Stimulated activated CD4-positive, alpha-beta T cell treated with anti-CD3 and anti-CD28 coated beads, TNF-alpha, amount 100 ng/mL, for 24 hours (primary cell): ENCODE measurements at places on chromosomes 16 and 17.

DNA sequence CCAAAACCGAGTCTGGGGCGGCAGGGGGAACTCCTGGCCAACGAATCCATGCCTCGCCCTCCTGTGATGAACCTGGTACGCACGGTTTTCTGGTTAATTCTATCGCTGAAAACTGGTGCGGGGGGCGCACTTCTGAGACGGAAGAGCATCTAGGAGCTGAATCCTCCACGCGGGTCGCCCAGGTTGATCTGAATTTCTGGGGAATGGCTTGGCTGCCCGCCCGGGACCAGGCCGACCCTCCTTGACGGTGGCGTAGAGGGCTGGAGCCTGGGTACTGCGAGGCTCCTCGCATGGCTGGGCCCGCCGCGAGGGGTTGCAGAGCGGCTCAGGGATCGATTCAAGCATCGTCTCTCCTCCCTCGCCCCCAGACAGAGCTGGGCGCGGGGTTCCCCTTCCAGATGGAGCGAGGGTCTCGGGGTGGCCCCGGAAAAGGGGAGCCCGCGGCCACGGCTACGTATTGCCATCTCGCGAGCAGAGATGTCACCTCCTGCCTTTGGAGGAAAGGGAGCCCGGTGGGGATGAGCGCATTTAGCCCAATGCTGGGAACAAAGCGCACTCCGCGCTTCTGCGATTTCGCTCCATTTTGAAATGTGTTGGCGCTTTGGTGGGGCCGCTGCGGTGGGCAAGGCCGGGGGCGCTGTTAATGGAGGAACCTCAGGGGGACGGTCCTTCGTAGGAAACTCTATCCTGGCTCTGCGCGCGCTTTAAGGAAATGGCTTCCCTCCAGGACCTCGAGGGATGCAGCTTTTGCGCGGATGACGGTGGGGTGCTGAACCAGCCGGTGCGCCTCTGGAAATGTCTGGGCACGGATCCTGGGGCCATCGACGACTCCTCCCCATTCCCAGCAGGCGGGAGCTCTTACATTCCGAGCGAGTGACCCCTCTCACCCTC is 2.7 kb downstream of the MAPT start:
- no peak for DNase-seq

- no peak for DNase-seq
Measured at GRCh38 chr17:2854143-2855055, 58.2 kb downstream of the RAP1GAP2 start.

DNA sequence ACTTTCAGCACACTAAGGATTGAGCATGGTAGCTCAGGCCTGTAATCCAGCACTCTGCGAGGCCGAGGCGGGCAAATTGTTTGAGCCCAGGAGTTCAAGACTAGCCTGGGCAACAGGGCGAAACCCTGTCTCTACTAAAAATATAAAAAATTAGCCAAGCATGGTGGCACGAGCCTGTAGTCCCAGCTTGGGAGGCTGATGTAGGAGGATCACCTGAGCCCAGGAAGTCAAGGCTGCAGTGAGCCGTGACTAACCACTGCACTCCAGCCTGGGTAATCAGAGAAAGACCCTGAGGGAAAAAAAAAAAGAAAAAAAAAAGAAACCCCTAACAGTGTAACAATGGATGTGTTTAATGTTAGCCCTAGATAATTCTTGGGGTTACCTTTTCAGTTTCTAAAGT is 24.0 kb downstream of the PARN start:
- no peak for DNase-seq

DNA sequence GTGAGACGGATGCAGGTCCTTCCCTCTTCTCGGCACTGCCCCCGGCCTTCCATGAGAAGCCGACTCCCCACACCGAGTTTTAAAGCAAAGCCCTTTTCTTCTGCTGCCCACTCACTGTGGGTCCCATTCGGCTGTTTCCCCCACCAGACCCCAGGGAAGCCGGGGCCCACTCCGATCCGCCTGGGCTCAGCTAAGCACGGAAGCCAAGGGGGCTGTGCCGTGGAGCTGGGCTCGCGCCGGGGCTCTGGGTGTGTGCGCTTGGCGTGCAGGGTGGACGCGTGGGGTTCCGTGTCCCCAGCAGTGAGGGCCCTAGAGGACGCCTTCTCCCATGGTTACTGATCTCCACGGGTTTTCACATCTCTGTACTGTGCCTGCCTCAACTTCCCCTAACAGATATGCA is 68.5 kb downstream of the KLHDC4 start:
- no peak for DNase-seq

GRCh38 chr16:72537664-72538063 is 365.7 kb upstream of the PMFBP1 start:
- DNase-seq: no peak

DNA sequence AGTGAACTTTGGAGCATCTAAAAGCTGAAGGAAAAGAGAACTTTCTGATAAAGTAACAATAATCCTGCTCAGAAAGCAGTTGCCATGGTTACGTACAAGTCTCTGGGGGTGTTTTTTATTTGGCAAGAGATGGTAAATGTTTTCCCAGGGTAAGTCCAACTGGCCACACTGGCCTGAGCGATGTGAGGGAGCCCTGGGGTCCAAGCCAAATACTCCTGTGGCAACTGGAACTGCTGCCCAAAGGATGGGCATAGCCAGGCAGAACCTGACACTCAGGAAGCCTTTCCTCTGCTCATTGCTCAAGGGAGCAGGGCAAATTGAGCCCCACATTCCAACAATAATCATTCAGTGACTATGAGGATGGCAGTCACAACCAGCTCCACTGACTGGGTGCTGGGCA is 26.8 kb upstream of the WSCD1 start:
- DNase-seq: no peak

DNA sequence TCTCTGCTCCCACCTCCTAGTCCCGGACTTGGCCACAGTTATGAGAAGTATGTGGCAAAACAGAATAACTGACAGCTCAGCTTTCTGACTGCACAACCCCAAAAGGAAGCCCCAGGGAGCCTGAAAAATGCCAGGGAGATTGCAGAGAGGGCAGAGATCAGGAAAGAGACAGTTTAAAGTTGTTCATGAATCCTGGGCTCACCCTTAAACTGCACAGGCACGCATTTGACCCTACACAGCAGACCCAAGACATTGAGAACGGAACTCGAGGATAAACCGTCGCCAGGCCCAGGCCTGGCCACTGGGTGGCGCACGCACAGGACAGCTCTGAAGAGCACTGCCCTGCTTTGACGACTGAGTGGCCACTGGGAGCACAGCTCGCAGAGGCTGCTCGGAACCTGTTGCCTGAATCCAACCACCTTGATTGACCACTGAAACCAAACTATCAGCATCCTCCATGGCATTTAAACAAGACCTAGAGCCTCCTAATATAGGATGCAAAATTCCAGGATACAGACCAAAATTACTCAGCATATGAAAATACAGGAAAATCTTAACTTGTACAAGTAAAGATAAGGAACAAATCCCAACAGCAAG is 114.0 kb downstream of the C16orf95 start:
- no peak for DNase-seq

DNA sequence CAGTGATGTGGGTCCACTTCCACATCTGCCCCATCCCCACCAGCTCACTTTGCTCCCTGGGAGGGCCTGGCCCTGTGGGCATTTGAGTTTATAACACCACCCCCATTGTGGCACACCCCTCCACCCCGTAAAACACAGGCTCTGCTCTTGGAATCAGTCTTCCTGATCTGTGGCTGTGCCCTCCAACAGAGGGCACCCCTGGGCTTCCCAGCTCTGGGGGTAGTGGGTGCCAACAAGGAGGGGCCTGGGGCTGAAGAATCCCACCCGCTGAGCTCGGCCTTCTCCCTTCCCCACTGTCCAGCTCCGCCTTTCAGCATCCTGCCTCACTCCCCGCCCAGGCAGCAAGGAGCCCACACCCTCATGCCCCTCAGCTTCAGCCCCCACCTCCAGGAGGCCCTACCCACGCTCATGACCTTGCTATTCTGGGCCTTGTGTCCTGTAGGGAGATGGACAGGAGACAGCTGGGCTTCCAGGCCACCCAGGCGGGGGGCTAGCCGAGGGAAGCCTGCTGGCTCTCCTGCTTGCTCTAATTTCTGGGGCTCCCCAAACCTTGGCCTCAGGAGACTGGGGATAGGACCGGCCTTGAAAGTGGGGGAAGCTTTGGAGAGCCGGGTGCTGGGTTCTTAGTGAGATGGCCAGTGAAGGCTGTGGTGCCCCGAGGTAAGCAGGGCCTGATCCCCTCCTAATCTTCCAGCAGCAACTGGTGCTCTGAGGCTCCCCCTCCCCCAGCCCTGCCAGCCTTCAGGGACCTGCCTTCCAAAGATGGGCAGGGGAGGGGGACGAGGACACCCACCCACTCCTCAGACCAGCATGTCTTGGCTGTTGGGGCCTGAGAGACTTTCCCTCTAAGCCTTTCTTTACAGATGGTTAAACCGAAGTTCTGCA is 2.9 kb upstream of the ATP2A1 start:
- DNase-seq: no peak

GRCh38 chr16:22250522-22250921 is 44.4 kb downstream of the EEF2K start:
- no peak for DNase-seq
